PC-3 (cell line): ENCODE measurements at places on chromosomes 1 and 21. TPM values are rescaled to one million over a fixed set of nuclear protein-coding genes. Genes with fewer than 3 reads are reported as not detected.

Gene TACSTD2
- total RNA-seq, result 94.2 and 129 TPM in 2 replicates

Gene PROK1
- not detected in 2 replicates for total RNA-seq

Gene SLC44A3
- 6.3 and 9.2 TPM in 2 replicates for total RNA-seq

Gene OLFML2B
- 0.46 and 1.4 TPM in 2 replicates for total RNA-seq

Gene CCDC181
- total RNA-seq, result 0.07 TPM in 1 of 2 replicates, not detected in the other

Gene RUNX3
- 2.8 and 3.7 TPM in 2 replicates for total RNA-seq

Gene S1PR1
- total RNA-seq, result 2.1 TPM in 2 replicates

Gene PALMD
- total RNA-seq, result 8.0 and 8.2 TPM in 2 replicates

Gene ANKRD13C
- total RNA-seq, result 38.0 and 41.5 TPM in 2 replicates

Gene KIF26B
- 0.04 and 0.17 TPM in 2 replicates for total RNA-seq

Gene RGS1
- total RNA-seq, result not detected in 2 replicates

- no peak for DNase-seq
These were observed 13.4 kb downstream of the INSL5 start for GRCh38 chr1:66787641-66788040.

GRCh38 chr1:32329931-32330466 is 6.0 kb downstream of the MARCKSL1 start:
- DNase-seq, result no peak

DNA sequence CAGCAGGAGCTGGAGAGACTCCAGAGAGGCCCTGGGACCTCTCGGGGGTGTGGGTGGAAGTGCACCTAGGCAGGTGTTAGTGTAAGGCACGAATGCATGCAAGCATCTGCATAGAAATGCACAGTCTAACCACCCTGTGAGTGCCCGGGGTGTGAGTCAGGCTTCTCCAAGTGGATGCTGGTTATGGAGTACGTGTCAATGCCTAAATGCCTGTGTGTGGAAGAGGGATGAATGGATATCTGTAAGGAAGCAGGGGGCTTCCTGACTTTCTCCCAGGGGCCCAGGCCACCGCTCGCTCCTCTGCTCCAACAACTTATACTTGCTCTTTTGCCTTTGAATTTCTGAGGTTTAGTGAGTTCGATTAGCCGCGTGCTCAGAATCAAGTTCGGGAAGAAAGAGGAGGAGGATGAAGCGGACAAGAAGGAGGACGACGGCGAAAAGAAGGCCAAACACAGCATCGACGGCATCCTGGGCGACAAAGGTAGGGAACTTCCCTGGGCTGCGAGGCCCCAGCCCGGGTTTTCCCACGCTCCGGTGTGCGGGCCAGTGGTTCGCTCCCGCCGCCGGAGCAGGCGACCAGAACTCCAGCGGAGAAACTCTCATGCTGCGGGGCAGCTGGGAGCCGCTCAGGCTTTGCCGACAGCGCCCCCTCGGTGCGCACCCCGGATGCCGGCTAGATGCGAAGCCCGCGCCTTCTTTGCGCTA is 5.4 kb downstream of the PAX7 start:
- DNase-seq, result peak; percentile 22

DNA sequence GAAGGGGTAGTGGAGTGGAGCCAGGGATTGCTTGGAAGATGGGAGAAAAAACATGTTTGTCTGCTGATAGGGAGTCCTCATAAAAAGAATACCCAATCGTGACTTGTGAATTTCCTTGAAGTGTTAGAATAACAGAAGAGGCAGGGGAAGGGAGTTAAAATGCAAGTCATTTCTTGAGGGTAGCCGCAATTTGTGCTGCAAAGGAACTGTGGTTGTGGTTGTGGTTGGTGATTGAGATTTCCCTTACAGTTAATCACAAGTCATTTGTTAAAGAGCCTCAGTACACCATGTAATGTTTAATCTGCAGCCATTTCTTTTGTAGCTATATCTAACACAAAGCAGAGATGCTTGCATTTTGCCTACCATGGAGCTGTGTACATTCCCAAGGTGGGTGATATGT is 38.5 kb upstream of the EGLN1 start:
- DNase-seq, result no peak

GRCh38 chr1:15411593-15412137 is 2.0 kb downstream of the EFHD2 start:
- no peak for DNase-seq

DNA sequence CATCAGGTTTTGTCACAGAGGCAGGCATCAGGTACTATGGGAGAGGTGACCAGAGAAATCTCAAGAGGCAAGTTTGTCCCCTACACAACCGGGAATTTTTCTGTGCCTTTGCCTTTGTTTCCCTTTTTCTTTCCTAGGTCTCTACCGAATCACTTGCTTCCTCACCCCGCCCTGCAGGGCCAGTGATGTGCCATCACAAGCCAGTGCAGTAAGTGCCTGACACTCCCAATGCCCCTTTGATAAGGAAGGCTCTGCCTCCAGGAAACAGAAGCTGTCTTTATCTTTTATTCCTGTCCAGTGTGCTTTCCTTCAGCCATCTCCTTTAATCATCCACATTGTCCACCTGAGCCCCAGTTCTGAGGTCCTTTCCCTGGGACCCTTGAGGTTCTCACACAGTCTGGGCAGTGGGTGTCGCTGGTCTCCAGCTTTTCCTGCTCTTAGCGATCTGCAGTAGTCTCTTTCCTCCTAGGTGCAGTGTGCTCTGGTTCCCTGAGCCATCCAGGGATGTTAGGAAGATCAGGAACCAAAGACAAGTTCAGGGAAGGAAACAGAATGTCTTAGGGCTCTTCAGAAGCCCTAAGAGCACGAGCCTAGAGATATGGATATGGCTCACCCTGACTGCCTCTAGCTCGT is 36.6 kb downstream of the GJA5 start:
- DNase-seq, result peak; percentile 85

GRCh38 chr1:203055161-203055799 is 29.0 kb downstream of the PPFIA4 start:
- DNase-seq, result no peak

- DNase-seq, result peak; percentile 62
These were observed 1.7 kb downstream of the TRMT1L start for GRCh38 chr1:185154912-185155513.

- no peak for DNase-seq
These were observed 327.8 kb downstream of the USH2A start for GRCh38 chr1:216095400-216095799.

DNA sequence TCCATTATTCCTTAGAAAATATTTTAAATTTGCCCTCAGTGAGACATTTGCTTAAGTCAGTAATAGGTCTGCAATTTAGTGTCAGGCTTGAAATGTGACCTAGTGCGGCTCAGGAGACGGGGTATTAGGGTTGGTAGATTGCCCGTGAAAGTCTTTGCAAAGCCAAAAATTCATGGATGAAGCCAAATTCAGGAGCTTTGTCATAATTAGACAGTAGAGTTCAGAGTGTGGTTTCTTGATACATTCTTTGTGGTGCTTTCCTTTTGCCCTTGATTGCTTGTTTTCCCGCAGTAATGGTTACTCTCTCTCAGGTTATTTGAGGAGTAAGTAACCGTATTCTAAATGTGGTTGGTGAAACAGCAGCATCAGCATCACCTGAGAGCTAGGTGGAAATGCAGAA is 120.7 kb downstream of the RPS6KC1 start:
- no peak for DNase-seq

DNA sequence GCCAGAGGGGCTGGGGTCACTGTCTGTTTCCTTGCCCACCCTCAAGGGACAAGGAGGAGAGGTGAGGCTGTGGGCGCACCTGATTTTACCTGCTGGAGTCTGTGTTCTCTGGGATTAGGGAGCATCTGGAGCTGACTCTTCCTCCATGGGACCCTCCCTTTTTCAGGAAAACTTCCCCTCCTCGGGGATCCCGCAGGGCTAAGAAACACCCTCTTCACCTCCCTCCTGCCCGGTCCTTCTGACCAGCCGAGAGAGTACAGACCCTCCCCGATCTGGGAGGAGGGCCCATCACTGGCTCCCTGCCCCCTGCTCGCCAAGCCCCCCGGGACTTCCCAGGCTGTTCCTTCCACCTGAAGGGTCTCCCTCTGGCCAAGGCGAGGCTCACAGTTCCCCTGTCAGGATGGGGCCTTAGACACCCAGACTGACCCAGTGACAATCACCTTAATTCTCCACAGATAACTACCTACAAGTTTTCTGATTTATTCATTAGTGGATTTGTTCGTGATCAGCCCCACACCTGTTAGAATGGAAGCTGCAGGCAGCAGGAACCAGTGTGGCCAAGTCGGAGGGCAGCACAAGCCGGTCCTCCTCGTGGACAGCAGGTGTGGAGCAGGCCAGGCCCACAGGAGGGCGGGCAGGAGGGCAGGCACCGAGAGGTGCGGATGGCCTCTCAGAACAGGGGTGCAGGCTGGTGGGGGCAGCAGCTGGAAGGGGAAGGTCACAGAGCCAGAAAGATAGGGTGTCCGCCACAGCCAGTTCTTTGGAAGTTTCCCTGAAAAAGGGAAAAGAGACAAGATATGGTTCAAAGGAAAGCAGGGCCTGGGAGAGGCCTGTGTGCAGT is 15.9 kb upstream of the SAMD11 start:
- DNase-seq, result no peak

DNA sequence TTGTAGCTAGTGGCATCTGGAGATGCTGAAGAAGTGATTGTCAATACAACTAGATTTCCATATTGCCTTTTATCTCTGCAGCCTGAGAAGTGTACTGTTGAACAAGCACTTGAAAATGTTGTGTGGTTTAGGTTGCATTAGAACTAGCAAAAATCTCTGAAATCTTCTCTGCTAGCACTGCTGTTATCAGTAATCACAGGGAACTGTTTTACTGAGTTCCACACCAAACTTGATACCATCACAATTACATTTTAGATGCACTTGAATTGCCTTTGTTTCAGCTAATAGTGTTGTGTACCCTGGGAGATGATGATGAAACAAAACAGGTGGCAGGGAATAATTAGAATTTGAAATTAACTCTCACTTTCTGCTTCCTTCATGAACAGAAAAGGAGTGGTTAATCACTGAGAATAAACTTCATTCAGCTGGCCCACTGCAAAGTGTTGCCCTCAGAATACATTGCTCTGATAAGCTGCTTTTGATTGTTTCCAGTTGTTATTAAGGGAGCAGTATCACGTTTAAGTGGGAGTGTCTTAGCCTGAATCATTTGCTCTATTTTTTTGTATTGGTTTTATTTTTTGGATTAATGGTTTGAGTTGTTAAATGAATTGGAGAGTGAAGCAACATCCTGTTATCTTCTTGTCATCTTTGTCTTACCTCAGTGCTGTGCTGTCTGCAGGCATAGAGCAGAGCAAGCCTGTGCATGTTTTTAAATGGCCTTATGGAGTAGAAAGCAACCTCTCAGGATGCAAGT is 13.0 kb downstream of the FAM20B start:
- no peak for DNase-seq

DNA sequence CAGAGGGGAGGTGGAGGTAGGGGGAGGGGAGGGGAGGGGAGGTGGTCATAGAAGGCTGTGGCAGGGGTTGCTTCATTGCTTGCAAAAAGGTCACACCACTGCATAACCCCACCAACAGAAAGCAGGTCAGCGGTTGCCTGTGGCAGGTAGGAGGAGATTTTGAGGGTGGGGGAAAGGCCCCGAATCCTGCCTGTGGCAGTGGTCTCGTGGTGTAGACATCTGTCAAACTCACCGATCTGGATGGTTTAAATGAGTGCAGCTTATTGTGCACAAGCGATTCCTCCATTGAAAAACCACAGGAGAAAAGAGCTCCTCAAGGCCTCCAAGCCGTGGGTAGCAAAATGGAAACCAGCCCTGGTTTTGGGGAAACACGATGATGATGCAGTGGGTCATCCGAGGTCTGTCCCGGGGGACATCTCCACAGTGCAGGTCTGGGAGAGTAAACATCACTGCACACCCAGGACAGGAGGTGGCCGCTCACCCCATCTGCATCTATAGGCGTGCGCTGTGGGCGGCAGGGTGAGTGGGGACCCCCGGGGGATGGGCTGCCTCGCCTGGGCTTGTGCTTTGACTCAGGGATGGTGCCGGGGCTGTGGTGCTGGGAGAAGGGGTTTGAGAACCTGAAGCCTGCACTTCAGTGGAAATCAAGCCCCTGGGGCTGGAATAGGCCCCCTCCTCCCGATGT is 112.3 kb downstream of the CRYAA start:
- DNase-seq, result no peak

GRCh38 chr1:61183471-61184039 is 101.2 kb downstream of the NFIA start:
- no peak for DNase-seq

- DNase-seq, result no peak
These were observed 336.8 kb upstream of the CHRM3 start for GRCh38 chr1:239049571-239049970.

DNA sequence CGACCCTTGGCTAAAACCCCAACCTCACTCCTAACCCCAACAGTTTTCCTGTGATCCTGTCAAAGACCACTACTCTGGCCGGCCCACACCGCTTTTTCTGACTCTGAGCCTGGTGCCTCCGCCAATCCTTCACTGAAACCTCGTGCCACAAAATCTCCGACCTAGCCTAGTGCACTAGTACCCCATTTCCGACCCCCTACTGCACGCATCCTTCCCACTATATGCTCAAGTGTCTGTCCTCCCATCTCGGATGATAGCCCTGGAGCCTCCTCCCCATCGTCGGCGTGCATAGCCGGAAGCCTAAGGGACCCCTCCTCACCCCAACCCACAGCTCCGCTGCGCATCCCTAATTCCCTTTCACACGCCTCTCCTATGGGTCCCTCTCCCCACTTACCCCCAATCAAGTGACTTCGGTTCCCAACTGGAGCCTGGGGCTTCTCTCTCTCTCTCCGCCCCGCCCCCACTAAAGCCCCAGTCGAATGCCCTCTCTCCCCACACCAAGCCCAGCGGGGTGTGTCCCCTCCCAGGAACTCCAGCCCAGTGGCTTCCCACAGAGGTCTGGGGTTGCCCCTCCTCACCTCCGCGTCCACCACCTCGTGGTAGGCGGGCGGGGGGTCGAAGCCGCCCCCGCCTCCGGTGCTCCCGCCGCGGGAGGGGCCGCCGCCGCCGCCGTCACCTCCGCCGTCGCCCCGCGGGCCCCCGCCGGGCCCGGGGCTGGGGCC is 791 bp downstream of the USP24 start:
- peak; percentile 40 for DNase-seq

DNA sequence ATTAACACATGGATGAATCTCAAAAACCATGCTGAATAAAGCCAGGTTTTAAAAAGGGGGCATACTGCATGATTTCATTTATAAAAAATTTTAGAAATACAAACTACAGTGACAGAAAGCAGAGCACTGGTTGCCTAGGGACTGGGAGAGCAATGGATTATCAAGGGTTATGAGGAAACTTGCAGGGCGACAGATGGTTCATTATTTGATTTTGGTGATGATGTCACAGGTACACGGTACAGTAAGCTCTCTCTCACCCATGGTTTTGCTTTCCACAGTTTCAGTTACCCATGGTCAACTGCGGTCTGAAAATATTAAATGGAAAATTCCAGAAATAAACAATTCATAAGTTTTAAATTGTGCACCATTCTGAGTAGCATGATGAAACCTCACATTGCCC is 14.1 kb downstream of the VAMP4 start:
- no peak for DNase-seq

DNA sequence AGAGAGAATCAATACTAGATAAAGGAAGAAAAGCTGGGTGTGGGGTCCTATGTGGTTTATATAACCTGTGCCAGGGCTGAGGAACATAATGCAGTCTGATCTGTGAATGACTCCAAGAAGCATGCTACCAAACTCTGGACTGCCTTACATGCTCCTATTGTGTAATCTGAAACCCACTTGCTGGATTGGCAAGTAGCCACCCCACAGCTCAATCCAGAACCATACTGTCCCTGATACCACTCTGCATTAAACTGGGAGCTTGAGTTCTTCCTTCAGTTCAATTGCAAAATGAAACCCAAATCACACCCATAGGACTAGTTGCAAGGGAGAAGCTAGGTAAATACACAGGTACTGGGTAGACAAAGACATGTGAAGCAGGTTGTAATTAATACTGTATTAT is 115.4 kb upstream of the NEGR1 start:
- DNase-seq, result peak; percentile 73

- DNase-seq, result no peak
These were observed 75.5 kb downstream of the CAMK2N1 start for GRCh38 chr1:20410503-20410902.
